Common myeloid progenitor, CD34-positive (primary cell): ENCODE measurements at places on chromosomes 16 and 17.

GRCh38 chr16:81696961-81697615 is 82.0 kb upstream of the PLCG2 start:
- peak; percentile 61 for DNase-seq

GRCh38 chr16:78184238-78185183 is 85.1 kb downstream of the WWOX start:
- DNase-seq: no peak

GRCh38 chr16:79276501-79276900 is 324.0 kb downstream of the MAF start:
- DNase-seq: no peak

- no peak for DNase-seq
These were observed 15.2 kb upstream of the TMEM114 start for GRCh38 chr16:8605554-8605953.

DNA sequence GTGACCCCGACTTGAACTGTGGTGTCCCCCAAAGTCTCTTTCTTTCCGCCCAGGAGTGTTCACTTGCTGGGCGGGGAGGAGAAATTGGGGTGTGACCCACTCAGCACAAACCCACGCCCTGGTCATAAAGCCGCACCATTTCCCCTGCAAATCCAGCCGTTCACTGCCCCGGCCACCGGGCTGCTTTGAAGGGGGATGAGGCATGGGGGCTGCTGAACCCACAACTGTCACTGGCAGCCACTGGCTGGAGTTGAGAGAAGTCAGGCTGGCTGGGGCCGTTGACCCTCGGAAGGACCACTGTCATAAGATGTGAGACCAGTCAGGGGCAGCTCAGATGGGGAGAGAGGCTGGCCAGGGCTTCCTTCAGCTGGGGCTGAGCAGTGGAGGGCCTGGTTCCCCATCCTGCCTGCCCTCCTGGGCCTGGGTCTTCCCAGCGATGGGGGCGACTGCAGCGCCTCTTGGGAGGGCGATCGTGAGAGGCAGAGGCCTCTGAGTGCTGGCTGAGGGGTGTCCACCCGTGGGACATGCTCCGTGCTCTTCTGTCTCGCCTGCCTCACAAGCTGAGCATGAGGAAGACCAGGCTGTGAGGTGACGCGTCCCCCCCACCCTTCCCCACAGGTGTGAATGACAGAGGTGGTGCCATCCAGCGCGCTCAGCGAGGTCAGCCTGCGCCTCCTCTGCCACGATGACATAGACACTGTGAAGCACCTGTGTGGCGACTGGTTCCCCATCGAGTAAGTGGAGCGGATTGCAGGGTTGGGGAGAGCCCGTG is 19.5 kb downstream of the C16orf90 start:
- no peak for DNase-seq

DNA sequence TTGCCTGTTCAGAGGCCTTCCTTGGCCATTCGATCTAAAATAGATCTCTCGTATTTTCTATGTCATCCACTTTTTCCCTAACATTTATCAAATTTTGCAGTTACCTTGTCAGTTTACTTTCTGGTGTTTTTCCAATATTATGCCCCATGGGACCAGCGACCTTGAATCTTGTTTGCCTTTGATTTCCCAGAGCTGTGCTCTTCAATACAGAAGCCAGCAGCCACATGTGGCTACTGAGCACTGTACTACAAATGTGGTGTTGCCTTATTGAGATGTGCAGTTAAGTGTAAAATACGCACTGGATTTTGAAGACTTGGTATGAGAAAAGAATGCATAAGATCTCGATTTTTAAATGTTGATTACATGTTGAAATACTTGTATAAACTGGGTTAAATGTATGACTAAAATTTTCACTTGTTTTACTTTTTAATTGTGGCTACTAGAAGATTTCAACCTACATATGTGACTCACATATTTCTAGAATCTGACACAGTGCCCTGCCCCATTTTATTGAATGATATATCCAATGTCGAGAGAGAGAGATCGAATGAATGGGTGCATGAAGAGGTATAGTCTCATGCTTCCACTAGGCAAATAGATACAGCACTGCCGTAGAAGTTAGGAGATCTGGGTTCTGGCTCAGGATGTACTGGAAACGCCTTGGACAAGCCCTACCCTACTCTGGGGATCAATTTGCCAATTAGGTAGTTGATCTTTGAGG is 824 bp upstream of the PSME3 start:
- no peak for DNase-seq

DNA sequence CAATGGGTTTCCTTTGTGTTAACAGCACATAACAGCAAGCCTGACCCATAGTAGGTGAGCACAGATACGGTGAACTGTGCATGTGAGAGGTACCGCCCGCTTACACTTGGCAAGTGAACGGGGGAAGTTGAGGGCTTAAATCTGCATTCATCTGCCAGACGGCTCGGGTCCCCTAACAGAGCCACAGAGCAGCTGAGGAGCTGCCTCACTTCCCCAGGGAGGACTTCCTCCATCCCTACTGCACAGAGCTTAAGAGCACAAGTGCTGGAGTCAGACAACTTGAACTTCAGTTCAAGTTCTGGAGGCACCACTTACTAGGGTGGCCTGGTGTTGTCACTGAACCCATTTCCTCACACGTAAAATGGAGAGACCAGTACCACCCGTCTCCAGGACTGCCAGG is 13.4 kb downstream of the RAB5C start:
- DNase-seq: no peak

DNA sequence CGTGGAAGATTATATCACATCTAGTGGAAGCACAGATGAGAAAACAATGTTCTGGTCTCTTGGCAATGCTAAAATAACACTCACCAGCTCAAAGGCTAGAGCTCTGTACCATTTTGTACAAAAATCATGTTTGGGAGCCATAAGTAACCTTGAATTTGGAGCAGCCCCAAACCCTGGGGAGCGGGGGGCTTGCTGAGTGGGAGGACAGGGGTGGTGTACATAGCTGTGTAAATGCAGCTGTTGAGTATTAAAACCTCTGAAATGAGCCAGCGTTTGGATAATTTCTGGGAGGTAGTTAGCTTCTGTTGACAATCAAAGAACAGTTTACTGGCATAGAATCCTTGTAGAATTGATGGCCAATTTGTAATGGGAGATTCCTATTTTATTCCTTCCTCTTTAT is 4.3 kb downstream of the MYH8 start:
- DNase-seq: no peak

DNA sequence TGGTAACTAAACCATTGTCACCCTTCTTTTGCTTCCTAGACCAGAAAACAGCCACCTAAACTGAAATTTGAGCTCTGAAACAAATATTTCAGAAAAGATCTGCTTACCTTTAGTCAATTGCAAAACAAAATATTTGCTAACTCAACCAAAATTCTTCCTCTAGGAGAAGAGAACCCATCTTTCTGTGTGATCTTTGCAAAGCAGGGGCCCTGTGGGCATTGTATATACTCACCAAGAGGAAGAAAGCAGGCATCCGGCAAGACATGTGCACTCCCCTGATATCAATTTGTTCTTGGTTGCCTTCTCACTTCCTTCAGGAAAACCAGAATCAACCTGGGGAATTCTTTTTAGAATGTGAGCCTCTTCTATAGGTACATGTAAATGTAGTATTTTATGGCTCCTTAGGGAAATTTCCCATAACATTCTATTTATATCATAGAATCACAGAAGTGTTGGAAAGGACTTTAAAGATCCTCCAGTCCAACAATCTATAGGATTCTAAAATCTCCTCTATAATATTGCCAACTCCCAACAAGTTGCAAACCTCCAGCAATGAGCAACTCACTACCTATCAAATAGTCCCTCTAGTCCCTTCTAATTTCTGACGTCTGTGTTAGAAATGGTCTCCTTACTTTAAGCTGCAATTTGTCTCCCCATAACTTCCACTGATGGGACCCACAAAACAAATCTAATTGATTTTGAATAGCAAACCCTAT is 966 bp downstream of the SLFN14 start:
- peak; percentile 86 for DNase-seq

DNA sequence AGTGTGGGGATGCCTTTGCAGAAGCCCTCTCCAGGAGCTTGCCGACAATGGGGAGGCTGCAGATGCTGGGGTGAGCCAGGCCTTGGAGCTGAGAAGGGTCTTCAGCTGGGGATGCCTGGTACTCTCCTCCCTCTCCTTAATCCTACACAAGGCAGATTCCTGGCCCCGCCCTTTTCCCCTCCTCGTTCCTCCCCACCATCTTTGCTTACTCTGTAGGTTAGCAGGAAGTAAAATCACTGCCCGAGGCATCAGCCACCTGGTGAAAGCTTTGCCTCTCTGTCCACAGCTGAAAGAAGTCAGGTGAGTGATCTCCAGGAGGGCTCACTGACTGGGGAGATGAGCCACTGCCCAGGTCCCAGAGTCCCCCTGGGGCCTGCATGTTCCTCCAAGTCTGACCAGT is 38.7 kb downstream of the NLRC5 start:
- DNase-seq: no peak

- no peak for DNase-seq
These were observed 38.2 kb upstream of the ZC3H18 start for GRCh38 chr16:88531931-88532433.

DNA sequence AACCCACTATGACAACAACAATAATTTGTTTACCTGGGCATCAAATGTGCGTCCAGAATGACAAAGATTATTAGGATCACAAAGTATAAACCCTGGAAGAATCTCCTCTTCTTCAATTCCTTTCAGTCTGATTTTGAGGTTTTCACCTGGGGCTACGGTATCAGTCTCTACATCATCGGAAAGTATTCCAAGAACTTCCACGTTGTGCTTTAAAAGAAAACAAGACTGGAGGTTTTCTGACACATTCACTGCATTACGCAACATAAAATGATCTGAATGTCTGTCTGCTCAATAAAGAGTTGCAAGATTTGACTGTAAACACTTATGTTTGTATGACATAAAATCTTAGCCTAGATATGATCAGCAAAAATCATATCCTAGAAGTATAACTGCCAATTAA is 26.0 kb upstream of the RSL1D1 start:
- no peak for DNase-seq

DNA sequence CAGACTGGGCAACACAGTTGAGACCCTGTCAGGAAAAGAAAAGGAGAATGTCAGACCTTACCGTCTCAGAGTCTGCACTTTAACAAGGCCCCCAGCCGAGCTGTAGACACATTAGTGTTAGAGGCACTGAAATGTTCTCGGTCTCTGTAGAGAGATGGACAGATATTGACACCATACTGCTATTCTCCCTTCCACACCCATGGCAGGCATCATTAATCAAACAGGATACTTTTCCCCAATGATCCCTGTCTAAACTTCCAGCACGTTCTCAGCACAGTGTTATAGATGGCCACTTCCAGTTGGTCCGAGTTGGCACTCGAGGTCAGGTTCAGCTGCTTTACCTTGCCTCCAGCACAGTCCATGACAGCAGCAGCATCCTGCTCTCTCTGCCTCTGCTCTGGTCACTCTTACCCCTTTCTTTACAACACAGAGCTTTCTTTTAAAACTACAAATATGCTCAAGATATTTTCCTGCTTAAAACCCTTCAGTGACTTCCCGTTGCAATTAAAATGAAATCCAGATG is 251.6 kb downstream of the SNX29 start:
- DNase-seq: no peak
